NAMALWA (cell line): ENCODE measurements at places on chromosomes 1 and 21.

- DNase-seq: peak; percentile 85
These were observed at the start of gene CR2 for GRCh38 chr1:207454046-207454964. Gene CR2, plus strand, starts transcription at chr1:207454328. Its CDS starts 91 bp downstream, at chr1:207454419.

DNA sequence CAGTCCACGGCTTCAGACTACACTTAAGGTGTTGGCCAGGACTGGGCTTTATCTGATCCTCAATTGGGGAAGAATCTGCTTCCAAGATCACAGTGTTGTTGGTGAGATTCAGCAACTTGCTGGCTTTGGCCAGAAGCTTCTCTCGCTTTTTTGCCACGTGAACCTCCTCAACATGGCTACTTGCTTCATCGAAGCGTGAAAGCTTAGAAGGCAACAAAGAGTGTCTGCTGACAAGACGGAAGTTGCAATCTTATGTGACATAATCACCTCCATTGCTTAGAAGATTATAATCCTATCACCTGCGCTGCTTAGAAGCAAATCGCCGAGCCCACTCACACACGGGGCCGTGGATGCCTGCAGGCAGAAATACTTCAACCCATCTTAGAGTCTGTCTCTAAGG, 10.4 kb upstream of the ITPKB start:
- DNase-seq: peak; percentile 31

GRCh38 chr1:241229216-241229615, 127.8 kb downstream of the RGS7 start:
- DNase-seq: no peak

GRCh38 chr1:114756009-114756892, 1.5 kb downstream of the CSDE1 start:
- DNase-seq: peak; percentile 60

DNA sequence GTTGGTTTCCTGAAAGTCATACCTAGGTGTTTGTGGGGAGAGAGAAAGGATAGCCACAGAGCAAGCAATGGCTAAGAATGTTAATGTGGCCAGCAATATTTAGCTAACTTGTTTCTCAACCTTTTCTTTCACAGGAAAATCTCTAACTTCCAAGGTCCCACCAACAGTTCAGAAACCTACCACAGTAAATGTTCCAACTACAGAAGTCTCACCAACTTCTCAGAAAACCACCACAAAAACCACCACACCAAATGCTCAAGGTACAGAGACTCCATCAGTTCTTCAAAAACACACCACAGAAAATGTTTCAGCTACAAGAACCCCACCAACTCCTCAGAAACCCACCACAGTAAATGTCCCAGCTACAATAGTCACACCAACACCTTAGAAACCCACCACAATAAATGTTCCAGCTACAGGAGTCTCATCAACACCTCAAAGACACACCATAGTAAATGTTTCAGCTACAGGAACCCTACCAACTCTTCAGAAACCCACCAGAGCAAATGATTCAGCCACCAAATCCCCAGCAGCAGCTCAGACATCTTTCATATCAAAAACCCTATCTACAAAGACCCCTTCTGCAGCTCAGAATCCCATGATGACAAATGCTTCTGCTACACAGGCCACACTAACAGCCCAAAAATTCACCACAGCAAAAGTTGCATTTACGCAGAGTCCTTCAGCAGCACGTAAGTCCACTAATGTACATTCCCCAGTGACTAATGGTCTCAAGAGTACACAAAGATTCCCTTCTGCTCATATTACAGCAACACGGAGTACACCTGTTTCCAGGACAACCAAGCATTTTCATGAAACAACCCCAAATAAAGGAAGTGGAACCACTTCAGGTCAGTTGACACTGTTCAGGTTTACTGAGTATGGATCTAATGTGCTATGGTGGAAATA, 15.3 kb downstream of the CD55 start:
- DNase-seq: peak; percentile 76

DNA sequence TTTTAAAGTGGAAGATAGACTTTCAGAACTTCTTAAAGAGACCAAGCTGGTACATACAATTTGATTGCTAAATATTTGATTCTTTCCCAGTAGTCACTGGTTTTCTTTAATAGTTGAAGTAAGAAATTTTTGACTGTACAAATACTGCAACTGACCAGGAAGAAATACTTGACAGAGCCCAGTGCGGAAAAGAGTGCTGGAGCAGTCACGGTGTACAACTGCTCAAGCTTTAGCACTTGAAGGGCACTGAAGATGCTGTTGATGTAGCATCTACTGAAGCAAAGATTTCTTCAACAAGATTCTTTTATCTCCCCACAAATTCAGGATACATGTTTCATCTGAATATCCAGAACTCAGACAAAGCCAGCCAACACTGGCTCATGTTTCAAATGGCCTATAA, 41.5 kb downstream of the SLC35F3 start:
- DNase-seq: no peak

DNA sequence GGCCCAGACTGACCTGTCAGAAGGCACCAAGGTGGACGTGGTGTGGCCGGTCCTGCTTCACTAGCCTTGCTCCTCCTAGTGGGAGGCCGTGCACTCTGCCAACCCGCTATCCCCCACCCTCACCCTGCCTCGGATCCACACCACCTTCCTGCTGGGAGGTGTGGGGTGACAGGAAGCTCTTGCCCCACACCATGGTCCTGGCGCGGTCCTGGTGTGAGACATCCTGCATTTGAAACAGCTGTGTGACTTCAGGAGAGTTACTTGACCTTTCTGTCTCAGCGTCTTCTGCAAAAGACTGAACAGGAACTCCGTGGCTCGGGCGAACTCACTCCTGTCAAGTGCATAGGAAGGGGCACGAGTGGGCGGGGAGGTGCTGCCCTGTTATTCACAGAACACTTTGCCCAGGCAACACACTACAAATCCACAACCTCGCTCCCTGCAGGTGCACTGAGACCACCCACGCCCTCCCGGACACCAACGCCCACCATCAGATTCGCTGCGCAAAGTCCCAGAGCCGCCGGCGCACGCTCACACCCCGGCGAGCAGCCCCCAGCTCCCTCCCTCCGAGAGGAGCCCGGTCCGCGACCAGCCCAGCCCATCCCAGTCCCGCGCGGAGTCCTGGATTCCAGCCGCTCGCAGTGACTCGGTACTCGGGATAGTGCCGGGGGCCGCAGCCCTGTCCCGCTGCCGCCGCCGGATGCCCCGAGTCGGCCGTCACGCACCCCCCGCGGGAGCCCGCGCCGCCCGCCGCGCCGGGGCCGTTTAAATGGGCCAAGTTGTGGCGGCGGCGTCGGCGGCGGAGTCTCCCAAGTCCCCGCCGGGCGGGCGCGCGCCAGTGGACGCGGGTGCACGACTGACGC, at the start of gene SAMD11:
SAMD11 (plus strand) TSS at position 793 of the 860 bp plus-strand sequence. CDS start 509 bp downstream, outside the sequence.
- peak; percentile 61 for DNase-seq

DNA sequence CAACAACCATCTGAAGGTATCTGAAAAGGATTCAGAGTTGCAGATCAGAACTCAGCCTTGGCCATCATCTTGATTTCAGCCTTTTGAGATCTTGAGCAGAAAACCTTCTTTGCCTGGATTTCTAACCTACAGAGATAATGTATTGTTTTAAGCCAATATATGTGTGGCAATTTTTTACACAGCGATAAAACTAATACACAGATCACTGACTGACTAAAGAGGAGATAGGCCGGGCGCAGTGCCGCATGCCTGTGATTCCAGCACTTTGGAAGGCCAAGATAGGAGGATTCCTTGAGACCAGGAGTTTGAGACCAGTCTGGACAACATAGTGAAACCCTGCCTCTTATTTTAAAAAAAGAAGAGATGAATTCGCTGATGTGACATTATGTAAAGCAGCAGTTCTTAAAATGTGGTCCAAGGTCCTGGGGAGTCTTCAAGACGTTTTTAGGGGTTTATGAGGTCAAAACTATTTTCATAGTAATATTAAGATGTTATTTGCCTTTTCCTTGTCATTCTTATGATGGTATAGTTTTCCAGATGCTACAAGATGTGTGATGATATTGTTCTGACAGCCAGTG, 50.1 kb upstream of the CNN3 start:
- DNase-seq: no peak

DNA sequence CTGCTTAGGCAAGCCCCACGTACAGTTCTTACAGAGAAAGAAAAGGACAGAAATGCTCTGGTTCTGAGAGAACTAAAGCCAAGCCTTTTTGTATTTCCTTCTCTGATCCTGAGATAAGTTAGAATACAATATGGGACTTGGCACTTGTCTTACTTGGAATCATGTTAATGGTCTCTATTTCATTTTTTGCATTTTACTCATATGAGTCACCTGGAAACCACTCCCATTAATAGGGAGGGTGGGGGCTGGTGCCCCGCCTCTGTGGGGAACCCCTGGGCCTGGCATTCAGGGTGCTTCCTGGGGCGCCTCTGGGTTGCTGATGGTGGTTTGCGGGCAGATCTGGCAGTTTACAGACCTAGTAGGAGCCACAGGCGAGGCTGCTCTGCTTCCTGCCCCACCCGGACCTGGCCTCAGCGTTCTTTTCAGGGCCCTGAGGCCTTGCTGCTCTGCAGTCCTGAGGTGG, 26.7 kb downstream of the TSPAN2 start:
- no peak for DNase-seq

- DNase-seq: no peak
These were observed at the start of gene PLCH2 for GRCh38 chr1:2476061-2476999. Gene PLCH2, plus strand, starts transcription at chr1:2476289. Its CDS starts 300 bp downstream, at chr1:2476589.

DNA sequence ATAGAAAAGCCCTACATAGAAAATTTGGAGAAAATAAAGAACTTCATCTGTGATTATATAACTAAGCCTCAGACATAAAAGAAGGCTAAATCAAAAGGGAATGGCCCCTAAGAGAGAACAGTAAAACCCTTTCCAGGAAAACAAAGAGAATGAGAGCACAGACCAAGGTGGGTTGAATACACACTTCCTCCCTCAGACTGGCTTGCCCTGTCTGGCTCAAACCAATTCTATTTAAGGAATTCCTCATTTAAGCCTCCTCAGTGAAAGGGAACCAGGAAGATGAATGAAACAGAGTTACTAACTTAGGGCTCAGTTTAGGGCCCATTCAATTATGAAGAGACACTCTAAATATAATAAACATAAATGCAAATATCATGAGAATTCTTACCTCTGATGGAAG, 10.6 kb upstream of the SYT14 start:
- DNase-seq: no peak

- no peak for DNase-seq
These were observed 31.2 kb upstream of the CA6 start for GRCh38 chr1:8914466-8914865.

GRCh38 chr1:207328004-207328403, 6.5 kb downstream of the CD55 start:
- no peak for DNase-seq

DNA sequence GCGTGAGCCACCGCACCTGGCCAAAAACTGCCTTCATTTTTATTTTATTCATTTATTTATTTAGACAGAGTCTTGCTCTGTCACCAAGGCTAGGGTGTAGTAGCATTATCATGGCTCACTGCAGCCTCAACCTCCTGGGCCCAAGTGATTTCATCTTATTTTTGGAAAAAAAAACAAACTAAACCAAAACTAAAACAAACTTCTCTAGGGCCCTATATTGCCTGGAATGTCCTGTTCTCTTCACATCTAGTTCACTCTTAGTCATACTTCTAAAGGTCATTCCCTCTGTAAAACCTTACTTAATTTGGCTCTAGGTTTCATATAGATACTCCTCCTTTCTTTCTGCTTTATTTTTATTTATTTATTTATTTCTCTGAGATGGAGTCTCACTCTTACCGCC, 15.6 kb downstream of the RPS27 start:
- DNase-seq: no peak

- DNase-seq: no peak
These were observed 43.6 kb downstream of the LRRC7 start for GRCh38 chr1:69611316-69611715.

DNA sequence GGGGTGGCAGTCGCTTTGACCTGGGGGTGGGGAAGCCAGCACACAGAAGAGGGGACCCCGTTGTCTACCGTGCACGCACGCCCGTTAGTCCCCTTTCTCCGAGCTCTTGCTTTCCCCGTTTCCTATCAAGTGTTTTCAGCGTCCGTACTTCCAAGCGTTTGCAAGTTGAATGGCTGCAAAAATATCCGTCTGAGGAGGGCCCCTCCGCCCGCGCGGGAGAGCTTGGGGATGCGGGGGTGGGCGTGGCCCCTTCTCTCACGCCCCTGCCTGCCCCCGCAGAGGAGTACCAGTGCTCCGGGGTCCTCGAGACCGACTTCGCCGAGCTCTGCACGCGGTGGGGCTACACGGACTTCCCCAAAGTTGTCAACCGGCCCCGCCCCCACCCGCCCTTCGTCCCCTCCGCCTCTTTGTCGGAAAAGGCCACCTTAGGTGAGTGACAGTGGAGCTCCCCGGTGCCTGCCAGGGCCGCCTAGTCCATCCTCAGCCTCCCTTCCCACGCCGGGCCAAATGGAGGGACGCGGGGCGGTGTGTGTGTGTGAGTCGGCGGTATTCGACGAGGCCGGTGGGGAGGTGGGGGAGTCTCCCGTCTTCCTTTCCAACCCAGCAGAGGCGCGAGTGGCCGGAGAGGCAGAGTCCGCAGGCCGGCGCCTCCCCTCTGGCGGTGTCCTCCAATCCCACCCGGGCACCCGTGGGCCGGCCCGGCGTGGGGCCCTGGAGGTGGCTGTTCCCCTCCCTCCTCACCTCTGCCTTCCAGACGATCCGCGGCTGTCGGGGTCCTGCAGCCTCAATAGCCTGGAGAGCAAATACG, 3.4 kb downstream of the LRRC71 start:
- no peak for DNase-seq

DNA sequence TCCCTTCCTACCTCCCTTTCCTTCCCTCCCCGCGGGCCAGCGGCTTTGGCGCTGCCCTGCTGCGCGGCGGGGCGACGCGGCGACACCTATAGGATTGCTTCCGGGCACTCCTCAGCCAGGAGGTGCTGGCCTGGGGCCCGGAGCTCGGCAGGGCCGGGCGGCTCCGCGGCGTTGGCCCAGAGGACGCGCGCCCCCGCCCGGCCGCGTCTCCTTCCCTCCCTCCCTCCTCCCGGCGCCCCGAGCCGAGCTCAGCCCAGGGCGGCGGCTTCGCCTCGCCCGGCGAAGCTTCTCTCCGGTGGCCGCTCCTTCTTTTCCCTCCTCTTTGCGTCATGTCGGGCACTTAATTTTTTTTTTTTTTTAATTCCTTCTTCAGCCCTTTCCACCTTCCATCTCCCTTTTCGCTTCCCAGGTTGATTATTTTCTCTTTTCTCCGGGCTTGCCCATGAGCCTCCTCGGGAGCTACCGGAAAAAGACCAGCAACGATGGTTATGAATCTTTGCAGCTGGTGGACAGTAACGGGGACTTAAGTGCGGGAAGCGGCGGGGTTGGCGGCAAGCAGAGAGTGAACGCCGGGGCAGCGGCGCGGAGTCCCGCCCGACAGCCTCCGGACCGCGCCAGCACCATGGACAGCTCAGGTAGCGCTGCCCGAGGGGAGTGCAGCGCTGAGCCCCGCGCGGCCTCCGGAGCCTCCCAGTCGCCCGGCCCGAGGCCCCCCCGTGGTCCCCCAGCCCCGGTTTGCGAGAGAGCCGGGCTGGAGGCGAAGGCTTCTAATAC, at the start of gene DNAJC6:
DNAJC6 (plus strand) TSS at position 240 of the 774 bp plus-strand sequence; CDS start at position 443, 203 bp downstream.
- no peak for DNase-seq

DNA sequence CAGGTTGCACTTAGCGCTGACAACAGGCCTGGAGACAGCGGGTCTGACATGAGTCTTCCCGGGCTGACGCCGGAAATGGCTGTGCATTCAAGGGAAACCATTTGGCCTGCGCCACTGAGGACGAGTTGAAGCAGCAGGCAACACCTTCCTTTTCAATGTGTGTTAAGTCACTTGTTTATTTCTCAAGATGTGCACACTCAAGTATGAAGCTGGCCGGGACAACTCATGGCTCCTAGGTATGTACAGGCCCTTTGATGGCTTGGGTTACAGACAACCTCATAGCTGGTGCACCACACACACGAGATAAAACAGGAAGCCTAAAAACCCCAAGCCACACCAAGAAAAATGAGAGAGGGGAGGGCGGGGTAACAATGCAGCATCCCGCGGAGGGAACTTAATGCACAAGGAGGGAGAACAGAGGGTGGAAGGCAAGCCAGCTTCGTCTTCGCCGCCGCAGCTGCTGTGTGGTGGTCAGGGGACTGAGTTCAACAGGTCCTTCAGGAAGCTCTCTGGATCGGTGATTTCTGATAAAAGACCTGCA, 118.0 kb upstream of the IFFO2 start:
- DNase-seq: no peak
